GM23338 (cell line): ENCODE measurements at places on chromosomes 1 and 21. TPM values are rescaled to one million over a fixed set of nuclear protein-coding genes. Genes with fewer than 3 reads are reported as not detected.

Gene GNPAT
- 45.4 and 46.2 TPM in 2 replicates for total RNA-seq

GRCh38 chr1:33055210-33056008, 18.7 kb upstream of the AK2 start:
- H3K27me3 ChIP-seq = no peaks in the 10 kb centered on the region
- no peaks in the 10 kb centered on the region for H3K36me3 ChIP-seq
- DNase-seq = peak; percentile 90

DNA sequence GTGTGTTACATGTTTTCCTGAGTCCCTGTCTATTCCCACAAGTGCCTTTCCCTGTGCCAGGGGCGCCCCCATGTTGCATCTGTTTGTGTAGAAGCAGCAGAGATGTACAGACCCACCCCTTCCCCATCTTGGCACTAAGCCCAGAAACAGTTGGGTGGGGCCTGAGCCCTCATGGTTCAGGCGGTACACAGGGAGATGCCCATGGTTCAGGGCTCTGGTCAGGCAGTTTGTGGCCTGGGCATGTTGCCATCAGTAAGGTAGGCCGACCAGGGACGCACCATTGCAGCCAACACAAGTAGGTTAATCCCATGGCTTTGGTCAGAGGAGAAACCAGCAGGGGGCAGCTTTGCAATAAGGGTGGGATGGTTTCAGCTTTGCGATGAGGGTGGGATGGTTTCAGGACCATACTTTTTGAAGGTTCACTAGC, 914 bp upstream of the ADGRB2 start:
- H3K36me3 ChIP-seq = no peaks in the 10 kb centered on the region
- no peak overlapping the region for H3K27ac ChIP-seq
- peaks cover 47% of the 10 kb centered on the region for H3K4me1 ChIP-seq
- peaks cover 32% of the 10 kb centered on the region for H3K27me3 ChIP-seq
- H3K4me3 ChIP-seq = peak overlapping the region; percentile 95

DNA sequence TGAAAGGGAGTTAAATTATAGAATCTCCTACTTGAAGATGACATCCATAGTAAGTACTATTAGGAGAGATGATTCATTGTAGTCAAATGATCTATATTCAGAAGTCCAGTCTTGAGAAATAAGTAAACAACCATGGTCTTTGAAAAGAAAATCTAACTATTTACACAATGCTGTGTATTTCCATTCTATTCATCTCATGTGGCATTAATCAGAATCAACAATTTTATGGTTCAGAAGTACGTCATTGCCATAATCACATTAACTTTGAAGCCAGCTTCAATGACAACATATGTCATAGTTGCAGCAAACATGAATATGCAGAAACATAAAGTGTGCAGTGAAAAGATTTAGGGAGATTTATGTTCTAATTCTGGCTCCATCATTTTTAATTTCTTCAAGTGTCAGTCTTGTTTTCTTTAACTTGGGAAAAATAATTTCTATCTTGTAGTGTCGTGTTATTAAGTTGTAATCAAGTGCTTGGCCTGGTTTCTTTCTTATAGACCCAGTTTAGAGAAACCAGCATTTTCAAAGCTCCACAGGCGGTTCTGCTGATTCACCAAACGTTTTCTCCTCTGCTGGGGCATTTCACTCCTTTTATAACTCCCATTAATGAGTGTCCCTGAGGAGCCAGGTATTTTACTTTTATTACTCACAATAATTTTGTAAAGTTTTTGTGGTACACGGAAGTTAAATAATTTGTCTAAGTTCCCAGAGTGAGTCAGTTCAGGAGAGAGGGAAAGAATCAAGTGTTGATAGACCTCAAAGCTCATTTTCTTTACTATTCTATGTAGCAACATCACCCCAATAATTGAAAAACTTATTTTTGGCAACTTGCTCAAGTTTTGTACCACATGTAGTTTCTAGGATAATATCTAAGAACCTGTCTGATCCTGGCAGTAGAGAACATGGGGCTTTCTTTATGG, 35.9 kb upstream of the PTGS2 start:
- no peaks in the 10 kb centered on the region for H3K4me1 ChIP-seq
- H3K27me3 ChIP-seq = no peaks in the 10 kb centered on the region
- H3K27ac ChIP-seq = no peak overlapping the region
- no peak overlapping the region for H3K4me3 ChIP-seq
- H3K36me3 ChIP-seq = no peaks in the 10 kb centered on the region

DNA sequence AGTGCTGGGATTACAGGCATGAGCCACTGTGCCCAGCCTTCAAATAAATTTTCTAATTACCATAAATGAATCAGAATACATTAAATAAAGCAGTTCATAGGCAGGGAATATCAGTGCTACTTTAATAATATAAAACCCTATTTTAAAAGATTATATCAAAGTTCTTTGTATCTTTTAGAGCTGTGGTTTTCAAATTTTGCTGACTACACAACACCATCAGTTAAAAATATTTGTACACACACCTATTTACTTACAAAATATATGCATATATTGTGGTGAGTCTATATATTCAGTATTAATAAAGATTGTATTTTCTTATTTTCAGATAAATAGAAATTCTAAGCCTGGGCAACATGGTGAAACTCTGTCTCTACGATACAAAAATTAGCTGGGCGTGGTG, 18.7 kb downstream of the B3GALNT2 start:
- H3K4me1 ChIP-seq = no peaks in the 10 kb centered on the region
- no peak for DNase-seq
- H3K27me3 ChIP-seq = no peaks in the 10 kb centered on the region
- H3K36me3 ChIP-seq = peaks cover 11% of the 10 kb centered on the region; the same call in 1 of the 2 replicates
- H3K27ac ChIP-seq = no peak overlapping the region
- no peak overlapping the region for H3K4me3 ChIP-seq
